ENCODE measurements at places on chromosomes 7 and 10.

DNA sequence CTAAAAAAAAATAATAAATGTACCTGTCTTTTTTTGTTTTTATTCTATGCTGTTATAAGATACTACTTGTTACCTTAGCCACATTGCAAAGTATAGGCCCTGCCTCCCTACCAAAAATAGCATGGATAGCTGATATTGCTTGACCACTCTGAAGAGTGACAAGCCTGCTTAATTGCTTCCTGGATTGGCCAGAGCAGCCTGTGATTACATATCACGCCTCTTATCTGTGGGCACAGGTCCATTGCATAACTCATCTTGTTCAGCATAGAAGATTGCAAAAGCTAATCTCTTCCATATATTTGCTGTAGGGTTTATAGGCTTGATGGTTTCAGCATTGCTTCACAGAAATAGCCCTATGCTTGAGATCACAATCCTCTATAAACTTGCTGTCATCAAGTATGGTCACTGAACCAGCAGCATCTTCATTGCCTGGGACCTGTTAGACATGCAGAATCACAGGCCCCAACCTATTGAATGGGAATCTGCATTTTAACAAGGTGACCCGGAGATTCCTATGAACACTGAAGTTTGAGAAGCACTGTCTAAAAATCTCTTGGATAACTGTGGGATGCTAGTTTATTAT is 280.8 kb upstream of the CDC14C start:
- no peak for DNase-seq

- DNase-seq, result no peak
Observed at GRCh38 chr10:370449-370825, 235.2 kb downstream of the ZMYND11 start.

GRCh38 chr10:121616291-121616690 is 18.0 kb upstream of the FGFR2 start:
- DNase-seq, result no peak

DNA sequence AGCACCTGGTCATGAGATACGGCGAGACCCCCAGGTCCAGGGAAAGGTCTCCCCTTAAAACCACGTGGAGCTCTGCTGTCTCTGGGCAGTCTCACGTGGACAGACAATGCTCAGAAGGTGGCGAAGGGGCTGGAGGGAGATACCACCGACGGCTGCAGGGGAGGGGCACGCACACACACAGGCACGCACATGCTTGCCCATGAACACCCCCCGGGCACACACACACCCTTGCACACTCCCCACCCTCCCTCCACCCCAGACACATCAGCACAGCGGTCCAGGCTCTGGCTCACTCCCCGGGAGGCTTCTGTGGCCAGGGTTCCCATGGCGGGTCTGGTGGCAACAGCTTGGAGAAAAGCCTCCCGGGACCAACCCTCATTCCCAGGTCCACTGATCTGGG is 52.4 kb upstream of the TNRC18 start:
- no peak for DNase-seq

DNA sequence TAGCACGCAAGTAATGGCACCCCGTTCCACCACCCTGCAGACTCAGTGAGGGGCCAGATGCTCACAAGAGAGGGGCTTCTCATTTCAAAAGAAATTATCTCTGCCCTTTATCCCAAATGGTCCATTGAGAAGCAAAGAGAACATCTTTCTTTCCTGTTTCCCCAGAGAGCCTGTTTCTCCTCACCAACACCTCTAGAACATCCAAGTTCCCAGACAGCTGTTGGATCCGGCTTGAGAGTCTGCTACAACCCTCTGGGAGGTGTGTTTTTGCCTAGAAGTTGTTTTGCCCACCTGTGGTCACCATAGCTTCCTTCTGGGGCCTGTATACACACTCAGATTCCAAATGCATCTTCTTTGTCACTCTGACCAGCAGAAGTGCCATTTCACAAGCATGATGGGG is 637.4 kb downstream of the LRMDA start:
- no peak for DNase-seq

- DNase-seq, result no peak
Observed at GRCh38 chr10:79049931-79050895, 18.6 kb upstream of the ZMIZ1 start.

- DNase-seq, result no peak
Observed at GRCh38 chr10:30215623-30216022, 133.5 kb downstream of the MTPAP start.

GRCh38 chr7:112083776-112084355 is 122.3 kb downstream of the DOCK4 start:
- no peak for DNase-seq

DNA sequence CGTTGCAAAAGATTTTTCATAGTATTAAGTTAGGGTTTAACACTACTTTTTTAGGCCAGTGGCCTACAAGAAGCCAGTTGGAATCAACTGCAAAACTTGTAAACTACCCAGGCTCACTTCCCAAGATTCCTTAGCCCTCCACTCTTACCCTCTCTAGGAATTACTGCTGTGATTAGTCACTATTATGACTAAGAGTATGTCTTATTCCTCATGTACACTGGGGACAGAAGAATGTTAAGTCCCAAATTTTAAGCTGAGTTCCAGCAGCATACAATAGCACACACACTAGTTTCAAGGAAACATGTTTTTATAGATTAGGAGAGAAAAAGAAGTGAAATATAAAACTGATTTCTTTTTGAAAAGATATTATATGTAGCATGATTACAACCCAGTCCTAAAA is 42.8 kb downstream of the FBXL13 start:
- DNase-seq, result no peak

- DNase-seq, result no peak
Observed at GRCh38 chr10:29712108-29712507, 77.3 kb upstream of the SVIL start.

GRCh38 chr7:140618306-140618705 is 22.3 kb downstream of the DENND2A start:
- no peak for DNase-seq

- no peak for DNase-seq
Observed at GRCh38 chr10:132467464-132468149, 70.0 kb upstream of the INPP5A start.

DNA sequence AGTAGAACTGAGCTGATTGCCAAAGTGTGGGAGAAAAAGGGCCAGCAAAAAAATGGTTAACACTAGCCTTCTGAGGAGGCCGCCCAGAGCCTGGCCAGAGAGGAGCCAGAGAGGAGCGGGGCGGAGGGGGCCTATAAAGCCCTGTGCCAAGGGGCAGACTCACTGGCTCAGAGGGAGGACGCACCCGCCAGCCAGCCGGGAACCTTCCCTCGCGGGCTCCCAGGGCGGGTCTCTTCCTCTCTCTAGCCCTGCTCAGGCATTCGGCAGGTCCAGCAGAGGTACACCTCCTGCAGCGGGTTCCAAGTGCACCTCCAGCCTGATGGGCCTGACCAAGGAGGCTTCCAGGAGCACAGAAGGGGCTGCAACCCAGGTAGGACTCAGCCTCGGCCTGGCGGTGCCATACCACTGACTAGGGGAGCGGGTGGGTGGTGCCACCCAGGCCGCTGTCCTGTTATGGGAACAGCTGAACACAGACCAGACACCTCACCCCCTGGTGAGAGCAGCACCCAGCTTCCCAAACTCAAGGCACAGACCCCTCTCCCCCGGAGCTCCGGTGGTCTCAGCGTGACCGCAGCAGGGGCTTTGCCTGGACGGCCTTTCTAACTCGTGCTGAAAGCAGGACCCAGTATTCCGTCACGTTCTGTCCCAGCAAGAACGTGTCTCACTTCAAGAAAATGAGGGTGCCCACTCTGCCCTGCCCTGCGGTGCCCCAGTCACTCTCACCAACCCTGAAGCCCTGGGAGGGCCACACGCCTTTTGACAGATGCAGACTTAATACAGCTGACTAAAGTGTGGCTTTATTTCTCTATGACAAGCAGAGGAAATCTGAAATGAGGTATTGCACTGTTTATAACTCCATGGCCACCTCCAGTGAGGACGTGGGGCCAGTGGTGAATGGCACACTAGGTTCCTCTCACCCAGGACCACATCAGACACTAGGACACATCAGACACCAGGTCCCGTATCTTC is at the start of gene GPER1:
TSS of gene GPER1 (plus strand) at position 162 of the 969 bp plus-strand sequence. CDS start 3,616 bp downstream, outside the sequence.
- peak; percentile 35 for DNase-seq

GRCh38 chr7:81264116-81264515 is 345.3 kb upstream of the SEMA3C start:
- DNase-seq, result no peak

DNA sequence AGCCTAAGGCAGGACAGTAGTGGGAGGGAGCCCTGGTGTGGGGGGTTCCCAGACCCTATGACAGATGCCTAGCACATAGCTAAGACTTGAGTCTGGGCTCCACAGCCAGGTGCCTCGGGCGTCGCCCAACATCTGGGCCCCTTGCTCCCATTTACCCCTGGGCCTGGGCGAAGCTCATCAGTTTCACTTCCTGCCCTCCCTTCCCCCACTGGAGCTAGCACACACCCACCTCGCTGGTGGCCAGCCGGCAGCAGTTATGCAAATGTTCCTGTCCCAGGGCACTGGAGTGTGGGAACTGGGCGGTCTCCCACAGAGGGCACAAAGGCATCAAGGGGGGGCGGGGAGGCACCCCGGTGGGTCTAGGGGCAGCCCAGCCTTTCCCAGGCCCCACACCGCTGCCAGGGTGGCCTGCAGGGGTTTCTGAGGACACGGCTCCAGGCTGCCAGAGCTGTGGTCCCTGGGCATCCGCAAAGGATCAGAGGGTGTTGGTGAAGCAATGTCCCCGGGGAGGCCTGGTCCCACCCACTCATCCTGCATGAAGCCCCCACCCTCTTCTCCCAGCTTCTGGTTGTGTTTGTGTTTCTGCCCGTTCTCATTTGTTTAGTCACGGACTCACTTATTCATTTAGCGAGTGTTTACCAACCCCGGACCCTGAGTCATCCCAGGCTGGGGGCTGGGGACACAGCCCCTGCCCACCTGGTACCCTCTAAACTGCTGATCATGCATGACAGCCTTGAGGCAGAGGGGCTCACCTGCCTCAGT is 20.4 kb downstream of the SH2B2 start:
- DNase-seq, result no peak

DNA sequence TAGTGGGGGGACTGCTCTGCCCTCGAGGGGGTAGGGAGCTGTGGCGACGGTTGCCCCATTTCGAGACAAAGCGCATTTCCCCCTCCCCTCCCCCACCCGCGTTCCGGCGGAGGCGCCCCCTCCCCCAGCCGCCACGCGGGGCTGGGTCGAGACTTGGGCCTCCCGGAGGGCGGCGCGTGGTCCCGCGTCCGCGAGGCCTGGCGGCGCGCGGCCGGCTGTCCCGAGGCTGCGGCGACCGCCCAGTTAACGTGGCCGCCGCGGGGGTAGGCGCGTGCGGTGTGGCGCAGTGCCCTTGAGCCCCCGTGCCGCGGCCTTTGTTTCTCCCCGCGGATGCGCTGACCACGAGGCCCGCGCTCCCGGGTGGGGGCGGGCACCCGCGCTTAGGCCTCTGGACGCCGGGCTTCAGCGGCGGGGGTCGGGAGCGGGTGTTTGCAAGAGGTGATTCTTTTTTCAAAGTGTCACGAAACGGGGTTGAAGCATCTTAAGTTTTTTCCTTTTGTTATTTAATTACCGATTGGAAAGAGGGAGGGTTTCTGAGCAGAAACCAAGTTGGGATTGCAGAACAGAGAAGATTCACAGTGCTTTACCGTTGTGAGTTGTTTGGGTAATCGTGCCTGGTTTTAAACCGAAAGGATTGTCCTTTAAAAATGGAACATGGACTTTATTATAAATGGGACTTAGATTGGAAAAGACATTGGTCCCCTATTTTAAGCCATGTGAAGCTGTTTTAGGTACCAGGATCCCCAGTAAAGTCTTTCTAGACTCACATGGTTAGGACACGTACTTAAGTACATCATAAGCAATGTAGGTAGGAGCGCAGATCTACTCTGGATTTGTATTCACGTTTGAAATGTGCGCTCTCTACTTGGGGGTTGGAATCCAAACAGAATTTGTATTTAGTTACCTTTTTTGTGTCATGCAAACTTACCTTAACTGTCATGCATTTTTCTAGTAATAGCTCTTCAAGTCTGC is 760 bp downstream of the CBX3 start:
- DNase-seq, result peak; percentile 46

DNA sequence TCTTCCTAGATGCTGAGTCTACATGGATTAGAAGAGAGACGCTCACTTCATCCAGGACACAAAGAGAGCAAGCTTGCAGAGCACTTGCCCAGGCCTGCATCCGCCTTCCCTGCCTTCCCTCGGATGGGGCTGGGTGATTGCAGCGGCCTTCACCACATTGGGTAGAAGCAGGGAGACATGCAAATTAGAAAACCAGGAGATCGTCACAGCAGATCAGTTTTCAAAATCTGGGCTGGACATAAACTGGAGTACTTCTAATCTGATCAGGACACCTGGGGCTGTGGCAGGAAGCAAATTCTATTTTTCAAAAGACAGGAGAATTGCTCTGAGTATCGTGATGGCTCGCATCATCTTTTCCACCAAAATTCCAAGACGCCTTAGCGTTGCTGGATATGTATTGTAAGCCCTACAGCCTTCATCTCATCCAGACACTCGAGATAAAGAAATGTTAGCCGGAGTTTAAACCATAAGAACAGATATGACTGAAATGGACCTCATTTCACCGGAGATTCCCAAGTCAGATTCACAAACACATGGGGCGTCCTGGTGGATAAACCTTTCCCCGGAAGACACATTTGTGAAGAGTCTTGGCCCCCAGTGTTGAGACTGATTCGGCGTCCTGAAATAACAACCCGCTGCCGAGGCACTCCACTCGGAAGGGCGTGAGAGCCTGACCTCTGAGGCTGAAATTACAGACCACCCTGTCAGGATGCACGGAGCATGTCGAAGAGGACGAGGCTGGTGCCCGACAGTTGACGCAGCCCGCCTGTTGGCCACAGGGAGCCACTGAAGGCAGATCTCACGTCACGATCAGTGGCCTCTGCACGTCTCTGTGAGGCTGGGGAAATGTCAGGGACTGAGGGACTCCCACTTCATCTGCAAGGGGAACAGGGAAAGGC is 91.2 kb upstream of the PARD3 start:
- peak; percentile 60 for DNase-seq

- no peak for DNase-seq
Observed at GRCh38 chr10:17122726-17123661, 6.6 kb downstream of the CUBN start.

- DNase-seq, result peak; percentile 35
Observed at GRCh38 chr7:112162142-112162766, 43.9 kb downstream of the DOCK4 start.

DNA sequence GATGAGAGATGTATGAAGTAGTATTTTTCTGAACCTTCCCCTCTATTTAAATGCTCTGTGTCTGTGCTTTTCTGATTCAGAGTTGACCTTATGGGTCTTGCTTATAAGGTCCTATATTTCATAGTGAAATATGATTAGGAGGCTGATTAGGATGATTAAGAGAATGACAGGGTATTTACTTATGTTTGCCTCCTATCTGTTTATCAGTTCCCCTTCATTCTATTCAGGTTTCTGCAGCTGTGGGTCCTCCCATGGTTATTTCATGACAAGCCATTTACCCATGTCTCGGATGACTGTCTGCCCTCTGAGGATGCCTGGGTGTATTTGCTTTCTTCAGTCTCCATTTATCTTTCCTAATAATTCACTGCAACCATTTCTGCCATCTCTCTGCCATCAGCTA is 16.9 kb downstream of the RPA3 start:
- DNase-seq, result no peak

DNA sequence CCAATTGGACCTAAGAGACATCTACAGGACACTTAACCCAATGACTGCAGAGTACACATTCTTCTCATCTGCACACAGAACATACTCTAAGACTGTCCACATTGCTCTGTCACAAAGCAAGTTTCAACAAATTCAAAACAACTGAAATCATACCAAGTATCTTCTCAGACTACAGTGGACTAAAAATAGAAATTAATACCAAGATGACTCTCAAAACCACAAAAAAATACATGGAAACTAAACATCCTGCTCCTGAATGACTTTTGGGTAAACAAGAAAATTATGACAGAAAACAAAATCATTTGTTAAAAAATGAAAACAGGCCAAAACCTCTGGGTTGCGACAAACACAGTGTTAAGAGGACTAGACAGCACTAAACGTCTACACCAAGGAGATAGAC is 24.5 kb downstream of the SNX13 start:
- no peak for DNase-seq
